COLO829 (cell line): ENCODE measurements at places on chromosomes 16 and 17.

- no peak for DNase-seq
Measured at GRCh38 chr17:55575058-55575636, 63.9 kb upstream of the SMIM36 start.

DNA sequence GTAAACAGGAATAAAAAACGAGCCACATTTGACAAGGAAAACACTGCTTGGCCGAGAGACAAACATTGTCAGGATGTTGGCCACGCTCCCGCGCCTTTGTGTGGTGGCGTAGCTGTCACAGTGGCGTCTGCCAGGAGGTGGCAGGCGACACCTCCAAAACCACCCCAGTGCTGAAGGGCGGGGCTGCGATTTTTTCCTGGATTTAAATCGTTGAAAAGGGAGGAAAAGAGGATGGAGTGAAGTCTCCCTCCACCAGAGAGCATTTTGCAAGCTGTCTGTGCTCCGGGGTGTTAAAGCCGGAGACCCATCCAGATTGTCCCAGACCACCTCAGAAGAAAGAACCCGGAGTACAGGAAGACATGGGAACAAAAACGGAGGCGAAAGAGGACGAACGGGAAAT, 12.7 kb downstream of the MRM3 start:
- peak; percentile 24 for DNase-seq

- no peak for DNase-seq
Measured at GRCh38 chr17:30173649-30174048, 57.0 kb downstream of the NSRP1 start.

GRCh38 chr17:69066482-69066881, 5.8 kb upstream of the ABCA9 start:
- DNase-seq: no peak

DNA sequence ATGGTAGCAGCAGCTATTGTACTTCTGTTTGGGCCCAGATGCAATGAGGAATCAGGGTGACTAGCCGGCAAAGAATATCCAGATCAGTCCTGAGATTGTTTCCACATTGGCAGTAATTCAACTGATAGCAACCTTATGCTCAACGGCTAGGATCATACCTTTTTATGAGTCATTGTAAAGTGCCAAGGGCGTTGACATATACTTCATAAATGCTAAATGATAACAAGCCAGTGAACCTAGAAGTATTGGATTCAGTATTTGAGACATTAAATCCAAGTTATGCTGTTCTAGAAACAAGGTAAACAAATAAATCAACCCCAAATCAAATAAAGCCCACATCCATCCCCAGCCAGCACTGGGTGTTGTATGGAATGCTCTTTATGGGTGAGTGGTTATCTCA, 207.1 kb upstream of the ZFHX3 start:
- no peak for DNase-seq

GRCh38 chr17:54153423-54153822, 330.7 kb downstream of the KIF2B start:
- DNase-seq: no peak

DNA sequence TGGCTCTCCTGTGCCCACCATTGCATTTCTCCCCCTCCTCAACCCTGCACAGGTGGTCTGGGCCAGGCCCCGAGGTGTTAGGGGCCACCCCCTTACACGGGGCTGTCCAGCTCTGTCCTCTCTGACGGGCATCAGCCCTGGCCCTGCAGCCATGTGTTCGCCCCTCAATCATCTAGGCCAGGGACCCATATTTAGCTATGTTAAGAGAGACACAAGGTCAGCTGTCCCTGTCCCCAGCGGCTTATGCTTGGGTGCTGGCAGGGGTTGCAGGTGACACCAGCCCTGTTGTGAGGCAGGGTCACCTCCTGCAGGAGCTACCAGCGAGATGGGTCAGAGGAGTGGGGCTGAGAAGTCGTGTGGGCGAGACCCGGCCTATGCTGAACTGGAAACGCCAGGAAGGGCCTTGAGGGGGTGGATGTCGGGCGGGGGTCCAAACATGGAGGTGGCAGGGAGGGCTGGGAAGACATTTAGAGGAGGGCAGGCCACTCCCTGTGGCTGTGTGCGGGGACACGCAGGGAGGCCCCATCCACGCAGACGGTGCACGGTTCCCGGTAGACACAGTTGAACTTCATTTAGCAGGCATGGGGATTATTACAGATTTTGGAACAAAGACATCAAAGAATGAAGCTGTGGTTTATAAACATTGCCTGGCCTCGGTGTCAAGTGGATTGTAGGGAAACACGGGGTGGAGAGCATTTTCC, 133.2 kb upstream of the CHMP6 start:
- DNase-seq: no peak

DNA sequence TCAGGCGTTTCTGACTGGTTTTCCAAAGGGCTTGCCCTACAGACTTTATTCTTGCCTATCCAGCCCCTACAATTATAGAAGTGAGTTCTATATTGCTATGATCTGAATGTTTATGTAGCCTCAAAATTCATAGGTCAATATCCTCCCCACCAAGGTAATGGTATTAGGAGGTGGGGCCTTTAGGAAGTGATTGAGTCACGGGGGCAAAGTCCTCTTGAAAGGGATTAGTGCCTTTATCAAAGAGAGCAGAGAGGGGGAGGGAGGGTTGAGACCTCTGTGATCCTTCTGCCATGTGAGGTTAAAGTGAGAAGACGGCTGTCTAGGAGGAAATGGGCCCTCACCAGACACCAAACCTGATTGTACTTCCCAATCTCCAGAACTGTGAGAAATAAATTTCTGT, 931 bp upstream of the CPHXL start:
- no peak for DNase-seq

DNA sequence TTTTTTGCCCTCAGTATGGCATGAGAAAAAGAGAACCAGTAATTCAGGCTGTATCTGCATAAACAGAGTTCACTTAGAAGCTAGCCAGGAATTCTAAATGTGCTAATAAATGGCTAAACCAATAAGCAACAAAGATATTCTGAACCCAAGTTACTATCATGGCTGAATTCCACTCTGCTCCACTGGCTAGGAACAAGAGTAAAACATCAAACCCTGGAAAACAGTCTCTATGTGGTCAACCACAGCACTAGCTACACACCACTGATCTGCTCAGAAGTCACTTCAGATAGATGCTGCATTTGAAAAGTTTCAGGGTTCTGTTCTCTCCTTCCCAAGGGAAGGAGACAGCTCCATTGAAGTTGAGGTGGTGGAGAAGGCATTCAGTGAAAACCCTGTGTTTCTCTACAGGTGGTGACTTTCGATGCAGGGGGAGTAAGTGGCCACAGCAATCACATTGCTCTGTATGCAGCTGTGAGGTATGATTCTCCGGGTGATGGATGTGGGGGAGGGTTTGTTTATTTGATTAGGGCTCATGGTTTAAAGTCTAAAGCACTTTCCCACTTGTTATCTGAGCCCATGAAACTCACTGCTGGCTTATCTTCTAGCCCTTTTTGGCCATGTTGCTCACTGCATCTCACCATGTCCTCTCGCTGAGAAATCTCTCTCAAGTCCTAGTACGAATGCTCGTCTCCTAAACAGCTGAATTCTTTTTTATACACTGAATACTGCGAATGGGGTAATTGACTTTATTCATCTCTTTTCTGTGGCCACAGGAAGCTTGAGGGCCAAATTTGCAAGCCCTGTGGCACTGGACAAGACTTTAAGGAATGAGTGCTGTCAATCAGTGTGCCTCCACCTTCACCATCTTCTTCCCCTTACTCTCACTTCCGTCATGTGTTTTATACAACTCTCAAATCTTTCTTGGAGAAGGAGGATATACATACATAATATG, 39.9 kb downstream of the CENPV start:
- no peak for DNase-seq

DNA sequence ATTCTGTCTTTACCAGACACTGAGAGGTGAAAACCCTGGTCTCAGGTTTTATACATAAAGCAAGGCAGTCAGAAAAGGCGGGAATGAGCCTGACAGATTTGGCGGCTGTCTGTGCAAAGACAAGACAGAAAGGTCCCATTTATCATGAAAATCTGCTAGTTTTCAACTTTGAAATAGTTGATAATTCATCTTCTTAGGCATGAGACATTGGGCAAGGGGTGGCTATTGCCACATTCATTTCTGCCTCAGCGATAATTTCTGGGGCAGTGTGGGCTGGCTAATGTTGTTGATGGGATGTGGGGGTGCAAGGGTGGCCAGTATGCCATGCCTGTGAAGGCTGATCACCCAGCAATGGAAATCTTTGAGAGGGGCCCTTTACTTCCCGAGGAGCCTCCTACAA, 173.8 kb upstream of the RPH3AL start:
- no peak for DNase-seq

DNA sequence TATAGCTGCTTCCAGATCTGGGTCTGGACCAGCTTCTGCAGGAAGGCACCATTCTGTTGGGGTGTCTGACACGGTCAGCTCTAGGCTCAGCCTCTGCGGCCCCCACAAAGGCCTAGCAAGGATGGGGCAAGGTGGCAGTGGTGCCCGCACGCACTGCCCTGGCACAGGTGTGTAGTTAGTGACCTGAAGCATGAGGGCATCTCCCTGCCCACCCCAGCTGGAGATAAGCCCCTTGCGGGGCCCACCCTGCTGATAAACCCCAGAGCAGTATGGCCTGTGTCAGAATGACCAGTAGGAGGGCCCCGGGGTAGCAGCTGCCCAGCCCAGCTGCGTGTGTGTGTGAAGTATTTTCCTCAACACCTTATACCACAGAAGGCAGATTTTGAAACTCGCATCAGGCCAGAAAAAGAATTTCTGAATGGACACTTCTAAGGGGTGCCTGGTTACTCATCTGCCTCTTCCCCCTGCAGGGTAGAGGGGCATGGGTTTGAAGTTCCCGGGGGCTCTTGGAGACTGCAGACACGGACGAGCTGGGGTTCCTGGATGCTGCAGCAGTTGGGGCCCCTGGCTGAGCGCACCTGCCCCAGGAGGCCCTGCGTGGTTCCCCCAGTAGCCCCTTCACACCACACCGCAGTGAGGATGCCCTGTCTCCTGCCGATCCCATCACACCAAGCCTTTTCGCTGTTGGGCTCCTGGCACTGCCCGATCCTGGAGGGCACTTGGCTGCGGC, 4.5 kb downstream of the ARHGDIA start:
- no peak for DNase-seq

GRCh38 chr17:78409191-78409928, 30.9 kb downstream of the PGS1 start:
- DNase-seq: no peak

DNA sequence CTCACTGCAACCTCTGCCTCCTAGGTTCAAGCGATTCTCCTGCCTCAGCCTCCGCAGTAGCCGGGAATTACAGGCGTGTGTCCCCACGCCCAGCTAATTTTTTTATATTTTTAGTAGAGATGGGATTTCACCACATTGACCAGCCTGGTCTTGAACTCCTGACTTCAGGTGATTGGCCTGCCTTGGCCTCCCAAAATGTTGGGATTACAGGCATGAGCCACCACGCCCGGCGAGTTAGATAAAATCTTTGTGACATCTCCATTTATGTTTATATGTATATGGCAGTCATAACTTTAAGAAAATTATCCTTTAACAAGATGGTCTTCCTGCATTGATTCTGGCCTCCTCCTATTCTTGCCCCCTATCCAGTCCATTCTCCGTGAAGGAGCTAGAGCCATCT, 24.0 kb downstream of the CCDC42 start:
- DNase-seq: no peak
